ENCODE measurements at places on chromosomes 6 and 20. TPM values are rescaled to one million over a fixed set of nuclear protein-coding genes. Genes with fewer than 3 reads are reported as not detected.

Gene SLC52A3
- not detected for total RNA-seq

Gene ARFGEF2
- total RNA-seq = 30.8 TPM

Gene RBBP8NL
- total RNA-seq = not detected

Gene GATA5
- total RNA-seq = 0.26 TPM

Gene HEY2
- total RNA-seq = not detected

Gene ARMH2
- not detected for total RNA-seq

Gene TXNDC5
- 253 TPM for total RNA-seq

Gene SPO11
- total RNA-seq = not detected

Gene OR2H1
- total RNA-seq = not detected

Gene PRSS35
- total RNA-seq = 6.8 TPM

Gene PHACTR1
- 0.26 TPM for total RNA-seq

Gene CCM2L
- total RNA-seq = not detected

Gene NFS1
- 31.7 TPM for total RNA-seq

Gene HLA-DQB1
- not detected for total RNA-seq

Gene MEP1A
- not detected for total RNA-seq

Gene TSHZ2
- total RNA-seq = 2.6 TPM

Gene ECI2
- total RNA-seq = 157 TPM

Gene CCN2
- total RNA-seq = 22.8 TPM

Gene TREML2
- not detected for total RNA-seq

Gene PBOV1
- not detected for total RNA-seq

Gene TRIM10
- not detected for total RNA-seq

Gene PLG
- not detected for total RNA-seq

Gene NMBR
- under 0.01 TPM for total RNA-seq

Gene SOBP
- 6.3 TPM for total RNA-seq

Gene NRN1
- under 0.01 TPM for total RNA-seq

Gene MDFI
- total RNA-seq = 3.3 TPM

Gene AHCY
- 68.4 TPM for total RNA-seq

Gene SYCP2
- total RNA-seq = 0.51 TPM

Gene POPDC3
- 6.7 TPM for total RNA-seq

Gene ANGPT4
- total RNA-seq = under 0.01 TPM

Gene CST4
- 0.17 TPM for total RNA-seq

Gene CRISP3
- not detected for total RNA-seq

Gene GJA10
- not detected for total RNA-seq

Gene COX4I2
- total RNA-seq = not detected

Gene CST5
- not detected for total RNA-seq

Gene TAP1
- total RNA-seq = 107 TPM

Gene MYLK2
- not detected for total RNA-seq

Gene LKAAEAR1
- total RNA-seq = not detected

Gene MPIG6B
- total RNA-seq = not detected

Gene LGSN
- total RNA-seq = under 0.01 TPM

Gene TJAP1
- 8.9 TPM for total RNA-seq

Gene PKHD1
- not detected for total RNA-seq

Gene KCNB1
- total RNA-seq = under 0.01 TPM

Gene CNR1
- total RNA-seq = not detected

Gene CRYBG1
- 2.1 TPM for total RNA-seq

Gene KCNK5
- under 0.01 TPM for total RNA-seq

Gene SAPCD1
- total RNA-seq = 0.50 TPM

Gene C2
- total RNA-seq = 27.2 TPM

Gene RIPOR2
- 0.51 TPM for total RNA-seq

Gene DAAM2
- 25.9 TPM for total RNA-seq

Gene SH3BGRL2
- 3.3 TPM for total RNA-seq

Gene NR2E1
- total RNA-seq = not detected

Gene SMPDL3A
- 19.8 TPM for total RNA-seq

Gene GRM4
- total RNA-seq = under 0.01 TPM

Gene CEBPB
- 87.1 TPM for total RNA-seq

Gene HDGFL1
- not detected for total RNA-seq

Gene GSTA3
- total RNA-seq = not detected

All from fibroblast of lung (primary cell).